AG04449 (cell line): ENCODE measurements at places on chromosomes 12 and 14.

DNA sequence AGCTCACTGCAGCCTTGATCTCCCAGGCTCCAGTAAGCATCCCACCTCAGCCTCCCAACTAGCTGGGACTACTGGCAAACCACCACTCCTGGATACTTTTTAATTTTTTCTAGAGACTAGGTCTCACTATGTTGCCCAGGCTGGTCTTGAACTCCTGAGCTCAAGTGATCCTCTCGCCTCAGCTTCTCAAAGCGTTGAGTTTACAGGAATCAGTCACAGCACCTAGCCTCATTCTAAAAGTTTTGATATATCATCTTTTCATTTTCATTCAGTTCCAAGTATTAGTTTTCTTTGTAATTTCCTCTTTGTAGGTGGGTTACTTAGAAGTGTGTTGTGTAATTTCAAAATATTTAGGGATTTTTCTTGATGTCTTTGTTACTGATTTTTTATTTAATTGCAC, 9.6 kb downstream of the CBX5 start:
- no peak for DNase-seq

DNA sequence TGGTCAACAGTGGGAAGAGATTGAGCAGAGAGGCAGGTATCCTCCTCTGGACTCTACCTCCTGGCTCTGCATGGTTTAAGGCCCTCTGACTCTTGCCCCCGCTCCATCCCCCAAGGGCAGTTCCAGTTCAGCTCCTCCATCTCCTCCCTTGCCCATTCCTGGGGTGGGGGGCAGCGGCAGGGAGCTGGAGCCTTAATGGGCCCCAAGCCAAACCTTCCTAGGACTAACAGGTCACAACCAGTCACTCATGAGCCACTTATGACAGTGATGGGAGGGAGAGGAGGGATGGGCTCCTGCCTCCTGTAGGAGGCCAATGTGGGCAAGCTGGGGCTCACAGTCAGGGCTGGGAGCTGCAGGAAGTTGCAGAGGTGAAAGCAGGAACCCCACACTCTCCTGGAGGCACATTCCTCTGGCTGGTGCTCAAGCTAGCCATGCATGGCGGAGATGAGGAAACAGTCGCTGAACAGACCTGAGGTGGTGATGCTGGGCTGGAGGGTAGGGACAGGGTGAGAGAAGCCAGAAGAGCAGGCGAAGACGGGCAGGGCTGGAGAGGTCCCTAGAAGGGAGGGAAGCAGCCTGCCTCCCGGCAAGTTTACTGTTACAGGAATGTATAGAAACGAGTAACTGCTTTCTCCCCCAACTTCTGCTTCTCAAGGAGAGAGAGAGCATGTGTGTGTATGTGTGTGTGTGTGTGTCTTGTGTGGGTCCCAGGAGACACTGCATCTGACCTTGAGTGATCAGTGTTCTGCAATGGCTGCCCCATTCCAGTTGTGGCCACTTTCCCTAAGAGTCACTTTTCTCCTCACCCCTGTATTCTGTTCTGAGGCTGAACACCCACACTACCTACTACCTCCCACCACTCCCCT, 5.0 kb upstream of the RAPGEF3 start:
- DNase-seq: no peak

DNA sequence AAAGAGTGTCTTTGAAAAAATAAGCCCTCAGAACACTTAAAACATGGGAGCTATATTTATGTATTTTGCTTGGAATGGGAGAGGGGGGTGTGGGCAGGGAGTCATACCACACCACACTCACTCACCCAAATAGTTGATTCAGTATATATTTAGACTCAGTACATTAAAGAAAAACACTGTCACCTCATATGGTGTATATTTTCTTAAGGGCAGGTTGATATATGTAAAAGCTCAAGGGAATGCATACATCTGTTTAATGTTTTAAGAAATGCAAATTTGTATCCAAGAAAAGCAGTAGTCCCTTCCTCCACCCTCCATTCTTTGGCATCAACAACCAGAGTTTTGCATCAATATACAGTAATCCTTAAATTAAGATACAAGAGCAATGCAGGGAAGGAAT, 1.4 kb downstream of the NFYB start:
- no peak for DNase-seq

DNA sequence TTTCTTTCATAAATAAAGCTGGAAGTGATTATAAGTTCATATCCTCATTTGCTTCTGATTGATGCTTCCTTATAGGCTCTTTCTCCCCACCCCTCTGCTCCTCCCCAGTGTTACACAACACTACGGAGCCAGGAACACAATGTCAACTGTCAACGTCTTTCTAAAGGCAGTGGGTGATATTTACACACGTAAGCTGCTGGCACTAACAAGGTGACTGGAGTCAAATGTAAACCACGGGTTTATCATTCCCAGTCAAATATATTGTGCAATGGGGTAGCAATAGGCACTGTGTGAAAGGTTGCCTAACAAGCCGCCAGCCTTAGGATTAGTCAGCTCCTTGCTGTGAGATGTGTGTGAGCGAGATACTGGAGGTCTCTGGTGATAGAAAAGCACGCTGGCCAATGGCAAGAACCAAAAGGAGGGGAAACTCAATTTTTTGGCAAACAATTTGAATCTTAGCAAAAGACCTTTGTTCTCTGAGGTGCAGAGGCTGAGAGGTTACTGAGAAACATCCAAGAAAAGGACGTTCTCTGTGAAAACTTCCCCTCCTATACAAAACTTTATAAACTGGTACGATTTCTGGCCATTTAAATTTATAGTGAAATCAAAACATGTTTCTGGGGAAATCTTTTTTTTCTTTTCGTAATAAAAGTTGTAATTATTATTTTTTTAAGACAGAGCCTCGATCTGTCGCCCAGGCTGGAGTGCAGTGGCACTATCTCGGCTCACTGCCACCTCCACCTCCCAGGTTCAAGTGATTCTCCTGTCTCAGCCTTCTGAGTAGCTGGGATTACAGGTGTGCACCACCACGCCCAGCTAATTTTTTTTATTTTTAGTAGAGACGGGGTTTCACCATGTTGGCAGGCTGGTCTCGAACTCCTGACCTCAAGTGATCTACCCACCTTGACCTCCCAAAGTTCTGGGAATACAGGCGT, 22.3 kb upstream of the HECTD1 start:
- DNase-seq: peak; percentile 77

DNA sequence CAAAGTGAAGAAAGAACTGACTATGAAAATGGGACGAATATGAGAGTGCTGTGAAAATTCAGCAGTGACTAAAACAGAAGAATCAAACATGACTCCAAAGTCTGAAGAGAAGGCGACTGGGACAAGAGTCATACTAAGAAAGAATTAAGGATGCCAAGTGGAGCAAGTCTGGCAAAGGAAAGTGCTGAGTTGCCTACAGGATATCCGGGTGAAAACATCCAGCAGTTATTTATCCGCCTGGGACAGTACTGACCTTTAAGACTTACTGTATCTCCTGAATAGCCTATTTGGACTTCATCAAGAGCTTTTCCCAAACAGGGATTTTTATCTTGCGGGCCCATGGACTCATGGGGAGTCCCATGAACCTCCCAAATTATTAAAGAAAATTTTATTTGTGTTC, 41.1 kb downstream of the KICS2 start:
- no peak for DNase-seq

DNA sequence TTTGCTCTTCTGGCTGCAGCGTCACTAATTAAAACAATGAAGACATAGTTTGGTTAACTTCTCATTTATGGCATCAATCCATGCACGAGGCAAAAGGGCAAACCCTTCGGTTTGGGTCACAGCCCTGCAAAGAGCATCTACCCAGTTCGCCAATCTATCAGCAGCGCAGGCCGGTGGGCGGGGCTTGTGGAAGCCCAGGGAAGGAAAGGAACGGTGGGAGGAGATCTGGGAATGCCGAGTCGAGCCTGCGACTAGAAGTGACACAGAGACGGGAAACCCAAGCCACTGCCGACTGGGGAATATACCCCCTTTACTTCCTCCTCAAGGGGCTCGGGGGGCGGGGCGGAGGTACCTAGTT, 466 bp downstream of the KICS2 start:
- DNase-seq: no peak

GRCh38 chr14:30610787-30611343, 11.3 kb upstream of the SCFD1 start:
- no peak for DNase-seq

DNA sequence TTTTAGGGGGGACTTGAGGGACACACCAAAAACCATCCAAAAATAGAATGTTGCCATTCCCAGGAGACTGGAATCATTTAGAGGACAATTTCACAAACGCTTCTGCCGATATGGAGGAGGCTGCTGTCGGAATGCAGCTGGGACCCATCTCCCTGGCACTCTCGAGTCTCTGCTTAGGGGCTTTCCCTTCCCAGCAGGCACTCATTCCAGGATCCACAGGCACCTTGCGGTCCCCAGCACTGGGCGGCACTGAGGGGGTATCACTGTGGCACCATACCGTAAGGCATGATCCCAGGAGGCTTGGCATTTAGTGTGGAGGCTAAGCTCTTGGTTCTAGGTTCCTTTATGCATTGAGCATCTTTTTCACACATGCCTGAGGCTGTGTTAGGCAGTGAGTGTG, 36.6 kb upstream of the LTBP2 start:
- no peak for DNase-seq

DNA sequence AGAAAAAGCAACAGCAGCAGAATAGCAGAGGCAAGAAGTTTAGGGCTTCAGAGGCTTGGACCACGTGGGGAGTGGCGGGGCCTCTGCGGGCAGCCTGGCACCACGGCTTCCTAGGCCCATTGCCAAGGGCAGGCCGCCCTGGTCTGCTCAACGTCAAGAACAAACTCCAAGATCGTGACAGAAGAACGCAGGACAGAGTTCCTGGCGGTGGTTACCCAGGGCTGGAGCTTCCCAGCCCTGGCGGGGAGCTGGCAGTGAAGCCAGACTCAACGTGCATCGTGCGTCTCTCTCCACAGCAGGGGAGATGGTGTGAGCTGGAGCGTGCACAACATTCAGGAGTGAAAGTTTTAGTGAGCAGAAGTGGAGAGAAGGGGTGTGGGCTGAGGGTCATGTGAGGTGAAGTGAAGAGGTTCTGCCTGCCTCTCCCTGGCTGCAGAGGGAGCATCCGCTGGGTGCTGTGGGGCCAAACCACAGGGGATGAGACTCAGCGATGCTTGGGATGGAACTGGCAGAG, 13.9 kb upstream of the CACNA2D4 start:
- DNase-seq: no peak

DNA sequence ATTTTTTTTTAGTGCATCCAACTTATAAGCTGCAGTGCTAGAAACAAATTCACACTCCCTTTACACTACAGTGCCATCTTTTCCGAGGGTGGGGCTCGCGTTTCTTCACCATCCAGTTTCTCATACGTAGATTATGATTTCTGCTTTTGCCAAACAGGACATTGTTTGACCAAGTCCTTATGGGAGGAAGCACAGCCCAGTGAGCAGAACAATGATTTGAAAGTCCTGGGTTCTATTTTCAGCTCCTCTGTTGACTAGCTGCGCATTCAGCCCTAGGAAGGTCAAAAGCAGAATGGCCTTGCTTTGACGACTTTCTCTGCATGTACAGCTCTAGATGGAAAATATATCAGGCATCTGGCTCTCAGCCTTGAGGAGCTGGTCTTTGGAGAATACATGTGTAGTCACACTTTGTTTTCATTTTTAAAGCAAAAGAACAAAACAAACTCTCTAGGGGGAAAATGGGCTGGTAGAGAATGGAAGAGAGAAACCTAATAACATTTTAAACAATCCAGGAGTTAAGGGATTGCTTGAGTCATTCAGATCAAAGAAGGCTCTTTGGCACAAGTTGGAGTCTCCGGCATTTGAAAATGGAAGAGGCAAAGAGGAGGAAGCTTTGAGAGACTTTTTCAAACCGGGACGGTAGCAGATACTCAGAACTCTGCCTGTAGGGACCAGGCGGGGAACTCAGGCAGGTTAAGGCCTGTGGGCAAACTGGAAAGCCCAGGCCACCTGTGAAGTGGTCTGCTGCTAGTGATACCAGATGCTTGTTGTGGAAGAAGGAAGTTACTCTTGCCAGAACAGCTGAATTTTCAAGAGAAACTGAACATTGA, 257.3 kb upstream of the PLEKHG7 start:
- no peak for DNase-seq

- no peak for DNase-seq
These were observed 18.3 kb upstream of the SLC38A2 start for GRCh38 chr12:46390881-46391280.

- DNase-seq: no peak
These were observed 345.8 kb upstream of the CCDC196 start for GRCh38 chr14:66140213-66140918.

DNA sequence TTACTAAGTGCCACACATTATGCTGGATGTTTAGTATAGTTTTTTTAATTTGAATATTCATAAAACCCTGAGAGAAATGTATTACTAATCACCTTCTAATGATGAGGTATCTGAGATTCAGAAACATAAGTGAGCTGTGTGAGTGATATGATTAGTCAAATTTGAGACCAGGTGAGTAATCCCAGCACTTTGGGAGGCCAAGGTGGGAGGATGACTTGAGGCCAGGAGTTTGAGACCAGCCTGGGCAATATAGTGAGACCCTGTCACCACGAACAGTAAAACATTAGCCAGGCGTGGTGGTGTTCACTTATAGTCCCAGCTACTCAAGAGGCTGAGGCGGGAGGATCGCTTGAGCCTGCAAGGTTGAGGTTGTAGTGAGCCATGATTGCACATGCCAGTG, 438.4 kb downstream of the RAD51B start:
- DNase-seq: no peak

- no peak for DNase-seq
These were observed 94.8 kb downstream of the SLC24A4 start for GRCh38 chr14:92417759-92418158.

GRCh38 chr12:48121522-48121921, 2.4 kb downstream of the PFKM start:
- DNase-seq: no peak

GRCh38 chr12:47509398-47509851, 196.4 kb downstream of the RPAP3 start:
- peak; percentile 70 for DNase-seq
